ENCODE measurements at places on chromosomes 1 and 21. TPM values are rescaled to one million over a fixed set of nuclear protein-coding genes. Genes with fewer than 3 reads are reported as not detected.

- DNase-seq: no peak
Observed at GRCh38 chr21:31374395-31374794, 30.3 kb upstream of the TIAM1 start.

- peak; percentile 51 for DNase-seq
Observed at GRCh38 chr1:21334214-21335087, 44.2 kb upstream of the ECE1 start.

SPATA6 gene
- total RNA-seq: 3.0 TPM

- DNase-seq: no peak
Observed at GRCh38 chr1:58436615-58437297, 109.8 kb downstream of the OMA1 start.

DOP1B gene
- total RNA-seq: 4.2 TPM

GRCh38 chr1:46489638-46490405, at the start of gene DMBX1:
TSS of gene DMBX1 (plus strand) at chr1:46489836. CDS start at chr1:46507011, 17,175 bp downstream.
- peak; percentile 15 for DNase-seq

PDZK1 gene
- total RNA-seq: 0.14 TPM

GRCh38 chr1:59375321-59376220, 78.7 kb downstream of the FGGY start:
- DNase-seq: peak; percentile 100

DNA sequence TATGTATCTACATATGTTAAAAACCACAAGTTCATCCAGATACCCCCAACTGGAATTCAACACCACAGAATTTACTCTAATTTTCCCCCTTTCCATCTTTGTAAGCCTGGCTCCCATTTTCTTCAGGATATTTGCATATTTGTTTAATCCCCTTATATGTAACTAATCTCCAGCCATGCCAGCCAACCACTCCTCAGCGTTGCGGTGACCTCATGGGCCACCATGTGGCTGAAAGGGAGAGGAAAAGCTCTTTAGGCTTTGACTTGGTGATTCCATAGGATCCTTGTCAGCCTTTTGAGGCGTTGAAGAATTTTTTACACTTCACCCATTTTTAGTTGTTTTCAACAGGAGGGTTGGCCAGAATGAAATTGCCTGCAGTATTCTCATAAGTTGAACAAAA, 10.0 kb downstream of the CLDN19 start:
- DNase-seq: no peak

- DNase-seq: no peak
Observed at GRCh38 chr1:61740751-61741700, 1.3 kb upstream of the PATJ start.

RNF187 gene
- 51.9 TPM for total RNA-seq

THRAP3 gene
- total RNA-seq: 108 TPM

GRCh38 chr1:162055062-162055461, 14.4 kb upstream of the NOS1AP start:
- DNase-seq: peak; percentile 91

KCNE2 gene
- not detected for total RNA-seq

DNA sequence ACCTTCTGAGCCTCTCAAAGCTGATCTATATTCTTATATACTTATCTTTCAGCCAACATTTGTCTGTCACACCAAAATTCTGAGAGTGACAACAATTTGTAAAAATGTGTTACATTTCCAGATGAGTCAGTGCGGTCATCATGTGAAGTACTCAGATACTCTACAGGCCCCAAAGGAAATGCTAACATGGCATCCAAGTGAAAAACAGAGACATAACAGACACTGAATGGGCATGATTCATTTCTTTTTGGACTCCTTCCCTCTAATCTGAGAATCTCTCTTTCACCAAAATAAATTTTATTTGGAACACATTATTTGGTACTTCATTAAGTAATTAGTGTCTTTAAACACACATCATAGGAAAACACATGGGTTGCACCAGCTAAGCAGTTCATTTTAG, 96.6 kb downstream of the SLC44A5 start:
- no peak for DNase-seq

- DNase-seq: no peak
Observed at GRCh38 chr1:207888652-207889051, 22.3 kb downstream of the CD34 start.

ITPKB gene
- 11.7 TPM for total RNA-seq

DNA sequence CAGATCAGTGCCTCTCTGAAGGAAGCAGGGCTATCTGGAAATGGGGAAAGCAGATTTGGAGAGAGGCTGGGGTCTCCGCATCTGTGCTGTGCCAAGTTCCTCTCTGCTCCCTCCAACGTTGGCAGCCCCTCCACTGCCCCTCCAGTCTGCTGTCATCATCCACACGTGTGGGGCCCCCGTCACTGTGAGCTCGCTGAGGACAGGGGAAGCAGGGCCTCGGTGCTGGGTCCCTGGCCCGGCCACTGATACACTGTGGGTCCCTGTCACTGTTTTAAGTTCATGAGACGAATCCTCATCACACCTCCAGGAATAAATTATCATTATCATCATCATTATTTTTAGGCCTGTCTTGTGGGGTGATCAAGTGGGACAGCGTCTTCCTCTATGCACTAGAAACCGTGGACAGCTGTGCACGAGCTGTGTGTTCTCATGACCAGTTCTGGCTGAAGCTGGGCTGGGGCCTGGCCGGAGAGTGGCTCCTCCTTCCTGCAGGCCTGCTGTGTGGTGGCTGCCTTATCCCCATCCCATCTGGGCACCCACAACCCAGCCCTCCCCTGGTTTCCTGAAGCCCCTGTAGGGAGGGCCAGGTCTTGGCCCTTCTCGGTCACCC, 52.2 kb downstream of the DMRTB1 start:
- DNase-seq: no peak
